ENCODE measurements at places on chromosomes 5 and 9.

GRCh38 chr5:176728831-176729251 lies 81.5 kb upstream of the UNC5A start:
- no peak for DNase-seq

DNA sequence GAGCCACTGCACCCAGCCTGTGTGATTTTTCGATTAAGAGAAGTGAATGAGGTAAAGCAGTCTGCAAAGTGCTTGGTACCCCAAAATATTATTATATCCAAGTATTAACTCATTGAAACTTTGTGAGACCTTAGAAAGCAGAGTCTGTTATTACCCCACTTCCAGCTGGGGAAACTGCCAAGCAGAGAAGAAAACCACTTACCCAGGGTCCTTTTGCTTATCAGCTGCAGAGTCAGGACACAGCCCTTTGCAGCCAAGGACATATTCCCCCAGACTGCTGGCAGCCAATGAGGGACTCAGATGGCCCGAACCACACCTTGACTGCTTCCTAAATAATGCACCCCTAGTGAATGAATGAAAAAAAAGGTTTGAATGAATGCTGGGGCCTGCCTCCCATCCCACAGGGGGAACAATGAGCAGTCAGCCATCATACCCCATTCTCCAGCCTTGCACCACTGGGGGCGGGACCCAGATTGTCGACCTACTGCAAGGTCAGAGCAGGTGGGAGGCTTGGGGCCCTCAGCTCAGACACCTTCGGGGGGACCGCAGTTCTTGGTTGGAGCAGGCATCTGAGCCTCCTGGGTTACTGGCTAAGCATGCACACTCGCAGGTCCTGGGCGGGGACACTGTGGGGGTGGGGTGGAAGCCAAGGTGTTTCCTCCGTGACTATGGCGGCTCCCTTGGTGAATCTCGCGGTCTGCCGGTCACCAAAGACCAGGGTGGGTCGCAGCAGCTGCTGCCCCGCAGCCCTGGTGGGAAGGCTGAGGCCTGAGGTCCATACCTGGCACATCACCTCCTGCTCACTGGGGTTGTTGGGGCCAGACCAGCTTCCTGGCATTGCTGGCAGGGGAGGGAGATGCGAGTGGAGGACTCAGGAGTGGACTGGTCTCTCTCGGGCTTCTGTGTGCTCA lies 29.7 kb downstream of the PRRT1B start:
- no peak for DNase-seq

DNA sequence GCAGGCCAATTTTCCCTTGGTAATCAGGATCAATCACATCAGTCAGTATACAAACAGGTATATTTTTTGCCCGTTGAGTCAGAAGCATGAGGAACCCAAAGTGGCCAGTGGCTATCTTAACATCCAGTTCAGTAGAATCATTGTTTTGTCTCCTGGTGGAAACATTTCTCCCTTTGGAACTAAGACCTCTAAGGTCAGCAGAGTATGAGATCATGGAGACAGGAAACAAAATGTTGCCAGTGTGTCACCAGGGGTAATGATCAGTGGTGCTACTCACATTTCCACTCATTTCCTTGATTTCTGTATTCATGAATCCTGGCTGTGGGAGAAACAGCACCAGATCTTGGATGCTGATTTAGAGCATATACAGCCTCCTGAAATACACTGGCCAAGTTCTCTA lies 553.0 kb downstream of the CSNK1G3 start:
- no peak for DNase-seq

GRCh38 chr9:124035001-124035650 lies 23.6 kb downstream of the LHX2 start:
- no peak for DNase-seq

GRCh38 chr5:124561451-124561850 lies 185.0 kb downstream of the ZNF608 start:
- DNase-seq, result no peak
